ENCODE measurements at places on chromosomes 7 and 10.

DNA sequence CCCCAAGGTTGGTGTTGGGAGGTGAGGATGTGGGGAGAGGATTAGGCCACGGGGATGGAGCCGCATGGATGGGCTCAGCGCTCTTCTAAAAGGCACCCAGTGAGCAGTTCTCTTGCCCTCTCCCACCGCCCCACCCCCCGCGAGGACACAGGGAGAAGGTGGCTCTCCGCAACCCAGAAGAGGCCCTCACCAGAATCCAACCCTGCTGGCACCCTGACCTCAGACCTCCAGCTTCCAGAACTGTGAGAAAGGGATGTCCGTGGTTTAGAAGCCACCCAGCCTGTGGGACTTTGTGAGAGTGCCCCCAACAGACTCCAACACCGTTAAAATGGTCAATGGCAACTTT, 242.8 kb upstream of the PPP2R2D start:
- no peak for DNase-seq

GRCh38 chr10:61682323-61682722, 19.6 kb downstream of the CABCOCO1 start:
- no peak for DNase-seq

- DNase-seq, result no peak
Measured at GRCh38 chr7:107446988-107447387, 22.9 kb upstream of the GPR22 start.

GRCh38 chr10:120415709-120416330, 41.2 kb upstream of the PLPP4 start:
- DNase-seq, result no peak

DNA sequence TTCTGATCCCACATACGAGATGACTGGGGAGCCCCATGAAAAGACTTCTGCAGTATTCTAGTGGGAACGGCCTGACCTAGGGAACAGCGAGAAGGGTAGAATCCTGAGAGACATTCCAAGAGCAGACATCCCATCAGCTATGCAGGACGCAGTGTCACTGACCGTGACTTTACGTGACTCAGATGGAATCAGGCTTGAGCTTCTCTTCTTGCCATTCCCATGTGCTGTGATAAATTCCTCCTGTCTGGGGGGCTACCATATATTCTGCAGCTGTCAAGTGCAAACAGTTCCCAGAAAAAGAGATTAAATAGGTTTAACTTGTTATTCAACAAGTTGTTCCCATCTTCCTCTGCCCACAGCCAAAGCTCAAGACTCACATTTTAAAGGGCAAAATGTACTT, 73.1 kb upstream of the PDE1C start:
- DNase-seq, result no peak

GRCh38 chr7:156192921-156193320, 380.7 kb upstream of the SHH start:
- DNase-seq, result no peak

DNA sequence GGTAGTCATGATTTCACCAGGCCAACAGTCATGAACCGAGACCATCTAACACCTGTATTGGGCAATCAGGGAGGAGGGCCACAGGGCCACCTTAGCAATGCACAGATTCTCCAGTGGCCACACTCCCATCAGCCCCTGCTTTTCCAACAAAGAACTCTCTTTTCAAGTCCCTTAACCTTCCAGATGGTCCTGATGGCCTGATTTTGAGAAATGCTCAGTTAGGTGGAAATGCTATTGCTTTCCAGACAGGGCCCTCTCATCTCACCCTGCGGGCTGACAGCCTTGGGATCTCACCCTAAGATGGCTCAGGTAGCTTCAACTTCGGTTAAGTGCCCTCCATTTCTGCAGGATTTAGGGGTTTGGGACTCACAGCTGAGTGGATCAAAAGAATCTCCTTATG, 131.9 kb upstream of the PRR15 start:
- DNase-seq, result no peak

All from stimulated activated CD4-positive, alpha-beta T cell treated with anti-CD3 and anti-CD28 coated beads, Interleukin-2, amount 100 ng/mL, for 24 hours (primary cell).